Activated CD4-positive, alpha-beta T cell treated with anti-CD3 and anti-CD28 coated beads, Interleukin-2, amount 50 U/mL, for 24 hours (primary cell): ENCODE measurements at places on chromosomes 12 and 14.

DNA sequence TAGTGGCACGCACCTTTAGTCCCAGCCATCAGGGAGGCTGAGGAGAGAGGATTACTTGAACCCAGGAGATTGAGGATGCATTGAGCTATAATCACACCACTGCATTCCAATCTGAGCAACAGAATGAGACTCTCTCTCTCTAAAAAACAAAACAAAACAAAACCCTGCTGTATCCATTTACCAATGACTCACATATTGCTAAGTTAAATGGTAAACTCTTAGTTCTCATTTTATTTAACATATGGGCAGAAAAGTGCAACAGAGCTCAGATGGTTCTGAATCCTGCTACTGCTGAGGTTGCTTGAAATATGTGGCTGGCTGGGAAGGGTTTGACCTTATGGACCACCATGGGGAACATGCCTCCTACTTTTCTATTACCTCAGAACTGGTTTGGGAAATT is 33.7 kb upstream of the CCNT1 start:
- no peak for DNase-seq

DNA sequence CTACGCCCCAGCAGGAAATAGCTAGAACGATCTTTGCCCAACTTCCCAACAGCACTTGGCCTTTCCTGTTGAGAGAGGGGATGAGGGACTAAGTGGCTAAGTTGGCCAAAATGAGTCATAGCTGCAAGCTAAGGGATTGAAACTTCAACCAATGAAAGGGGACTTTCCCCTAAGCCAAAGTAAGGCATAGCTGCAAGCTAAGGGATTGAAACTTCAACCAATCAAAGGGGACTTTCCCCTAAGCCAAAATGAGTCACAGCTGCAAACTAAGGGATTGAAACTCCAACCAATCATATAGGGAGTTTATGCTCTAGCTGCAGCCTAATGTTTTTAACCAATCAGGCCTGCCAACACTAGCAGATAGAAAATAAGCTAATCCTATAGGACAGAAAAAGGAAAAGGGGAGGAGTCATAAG is 100.5 kb upstream of the SSTR1 start:
- DNase-seq: peak; percentile 17

DNA sequence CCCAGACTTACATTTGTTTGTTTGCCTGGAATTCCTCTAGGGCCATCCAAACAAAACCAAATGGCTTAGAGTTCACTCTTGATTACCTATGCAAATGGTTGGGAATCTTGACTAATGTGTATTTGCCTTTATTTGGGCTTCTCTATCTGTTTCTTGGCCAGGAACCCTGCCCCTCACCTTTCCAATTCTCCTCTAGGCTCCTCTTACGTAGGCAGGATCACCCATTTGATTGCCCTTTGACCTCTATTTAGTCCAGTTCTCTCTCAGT is 123.0 kb upstream of the DYRK2 start:
- DNase-seq: no peak

- no peak for DNase-seq
These were observed 12.4 kb downstream of the TMEM106C start for GRCh38 chr12:47975816-47976215.

DNA sequence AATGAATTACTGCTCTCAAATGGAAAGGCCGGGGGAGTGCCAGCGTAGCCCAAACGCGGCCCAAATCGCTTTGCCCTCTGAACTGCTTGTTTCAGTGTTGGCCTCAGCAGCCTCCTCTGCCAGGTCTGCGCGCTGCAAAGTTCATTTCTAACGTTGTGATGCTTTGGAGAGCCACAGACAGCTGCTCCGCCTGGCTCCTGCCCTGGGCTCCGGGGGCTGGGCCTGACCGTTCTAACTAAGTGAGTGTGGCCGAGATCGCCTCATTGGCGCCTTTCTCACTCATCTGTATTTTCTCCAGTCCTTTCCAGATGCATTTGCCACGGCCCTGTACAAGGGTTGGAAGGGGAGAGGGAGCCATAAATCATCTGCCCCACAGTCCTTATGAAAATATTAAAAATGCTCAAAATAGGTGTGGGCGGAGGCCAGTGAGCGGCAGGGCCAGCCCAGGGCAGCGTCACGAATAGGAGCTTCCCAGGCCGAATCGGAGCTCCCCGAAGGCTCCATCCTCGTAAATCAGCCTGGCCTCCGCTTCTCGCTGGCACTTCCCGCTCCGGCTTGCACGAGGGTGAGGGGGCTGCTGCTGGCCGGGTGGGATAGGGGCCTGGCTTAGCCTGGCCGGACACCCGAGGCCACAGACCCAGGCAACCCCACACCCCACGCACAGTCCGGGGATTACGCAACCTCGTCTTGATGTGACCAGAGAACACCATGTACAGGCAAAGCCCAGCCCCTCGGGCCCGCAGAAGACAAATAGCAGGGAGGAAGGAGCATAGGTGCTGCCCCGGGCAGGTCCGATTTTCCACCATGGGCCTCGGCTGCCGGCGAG is 196.6 kb upstream of the DIO3 start:
- no peak for DNase-seq
